ENCODE measurements at places on chromosomes 11 and 22. TPM values are rescaled to one million over a fixed set of nuclear protein-coding genes. Genes with fewer than 3 reads are reported as not detected.

The TRIM48 gene
- total RNA-seq, result not detected

The OR6A2 gene
- total RNA-seq, result not detected

The RGL4 gene
- not detected for total RNA-seq

The LRRC10B gene
- total RNA-seq, result 0.17 TPM

The FREY1 gene
- 0.96 TPM for total RNA-seq

The KRTAP5-8 gene
- total RNA-seq, result not detected
